ENCODE measurements at places on chromosomes 6 and 20.
A peak's percentile ranks its signal among the peaks of the same experiment; 100 is the strongest.

DNA sequence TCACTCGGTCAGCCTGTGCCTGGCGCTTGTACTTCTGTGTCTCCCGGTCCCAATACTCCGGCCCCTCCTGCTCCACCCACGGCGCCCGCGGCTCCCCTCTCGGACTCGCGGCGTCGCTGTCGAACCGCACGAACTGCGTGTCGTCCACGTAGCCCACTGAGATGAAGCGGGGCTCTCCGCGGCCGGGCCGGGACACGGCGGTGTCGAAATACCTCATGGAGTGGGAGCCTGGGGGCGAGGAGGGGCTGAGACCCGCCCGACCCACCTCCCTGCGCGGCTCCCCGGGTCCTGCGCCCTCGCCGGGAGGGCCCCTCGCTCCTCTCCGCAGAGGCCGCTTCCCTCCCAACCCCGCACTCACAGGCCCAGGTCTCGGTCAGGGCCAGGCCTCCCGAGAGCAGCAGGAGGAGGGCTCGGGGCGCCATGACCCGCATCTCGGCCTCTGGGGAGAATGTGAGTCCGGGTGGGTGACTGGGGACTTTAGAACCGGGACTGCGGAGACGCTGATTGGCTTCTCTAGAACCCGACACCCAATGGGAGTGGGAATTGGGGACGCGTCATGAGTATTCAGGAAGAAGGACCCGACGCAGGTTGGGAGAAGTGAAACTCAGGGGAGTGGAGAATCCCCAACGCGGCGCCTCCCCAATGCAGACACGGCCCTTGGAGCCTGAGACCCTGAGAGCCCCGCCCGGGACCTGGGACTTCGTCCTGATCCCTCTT, at the start of gene HLA-C:
Gene HLA-C, minus strand, starts transcription at position 452 of the 717 bp plus-strand sequence. Its CDS starts 21 bp downstream, at position 431.
- peak; percentile 87 for DNase-seq

GRCh38 chr20:53707371-53708055, 113.9 kb upstream of the ZNF217 start:
- peak; percentile 21 for DNase-seq

DNA sequence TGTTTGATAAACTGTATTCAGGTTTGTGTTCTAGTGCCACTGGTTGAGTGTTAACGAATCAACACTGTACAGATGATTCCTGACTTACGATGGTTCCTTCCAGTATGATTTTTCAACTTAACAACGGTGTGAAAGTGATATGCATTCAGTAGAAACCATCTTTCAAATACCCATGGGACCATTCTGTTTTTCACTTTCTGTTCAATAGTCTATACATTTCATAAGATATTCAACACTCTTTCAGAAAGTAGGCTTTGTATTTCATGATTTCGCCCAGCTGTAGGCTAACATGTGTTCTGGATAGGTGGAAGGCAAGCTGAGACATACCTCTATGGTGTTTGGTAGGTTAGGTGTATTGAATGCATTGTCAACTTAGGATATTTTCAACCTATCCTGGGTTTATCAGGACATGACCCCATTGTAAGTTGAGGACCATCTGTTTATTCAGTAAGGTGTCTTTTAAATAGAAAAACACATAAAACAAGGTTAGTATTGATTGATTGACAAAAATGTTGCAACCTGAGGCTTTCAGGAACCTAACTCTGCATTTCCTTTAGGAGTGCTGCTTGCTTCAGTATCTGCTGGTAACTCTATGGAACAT, 32.3 kb downstream of the SYNJ2 start:
- DNase-seq: no peak

DNA sequence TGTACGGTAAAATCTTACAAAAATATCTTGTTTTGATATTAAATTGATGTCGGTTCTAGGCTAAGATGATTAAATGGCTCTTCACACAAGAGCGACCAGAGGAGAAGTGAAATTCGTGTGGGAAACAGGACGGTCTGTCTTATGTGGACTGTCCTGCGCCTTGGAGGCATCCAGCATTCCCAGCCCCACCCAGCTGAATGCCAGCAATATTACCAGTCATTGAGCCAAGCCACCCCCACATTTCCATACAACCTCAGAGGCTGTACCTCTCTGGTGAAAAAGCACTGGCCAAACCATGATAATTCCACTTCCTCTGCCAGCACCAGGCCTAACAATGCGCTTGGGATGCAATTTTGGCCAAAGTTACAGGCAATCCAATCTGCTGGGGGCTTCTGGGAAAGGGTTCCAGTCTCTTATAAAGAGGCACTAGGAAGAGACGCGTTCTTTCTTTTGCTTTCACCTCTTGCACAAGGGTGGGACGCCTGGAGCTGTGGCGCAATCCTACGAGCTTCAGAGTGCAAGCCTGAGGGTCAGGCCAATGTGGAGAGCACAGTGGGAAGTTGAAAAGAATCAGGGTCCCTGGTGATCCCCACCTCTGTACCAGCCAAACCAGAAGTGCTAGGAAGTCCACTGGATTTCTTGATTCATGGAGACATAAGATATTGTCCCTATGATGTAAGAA, 213.1 kb downstream of the PREX1 start:
- no peak for DNase-seq

DNA sequence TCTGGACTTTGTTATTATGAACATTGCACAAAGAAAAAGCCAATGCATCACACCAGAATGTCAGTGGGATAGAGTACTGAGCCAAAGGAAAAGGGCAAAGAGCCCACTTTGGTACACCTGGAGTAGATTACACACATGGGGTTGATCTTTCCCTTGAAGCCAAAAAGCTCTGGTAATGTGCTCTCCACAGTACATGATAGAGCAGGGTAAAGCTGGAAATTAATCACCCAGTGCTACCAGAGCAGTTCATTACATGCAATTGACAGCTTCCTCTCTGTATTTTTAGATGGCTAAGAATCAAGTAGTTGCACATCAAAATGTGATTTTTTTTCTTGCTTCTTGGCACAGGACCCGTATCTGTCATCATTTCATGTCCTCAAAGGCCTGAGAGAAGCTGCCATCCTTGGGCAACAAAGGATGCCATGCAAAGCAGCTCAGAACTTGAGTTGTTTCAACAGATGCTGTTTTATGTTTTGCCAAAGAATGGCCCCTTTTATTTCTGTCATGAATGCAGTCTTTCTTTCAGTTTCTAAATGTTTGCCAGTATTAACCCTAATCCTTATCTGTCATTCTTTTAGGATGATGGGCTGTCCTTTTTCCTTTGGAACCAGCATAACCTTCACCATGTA, 88.1 kb downstream of the HDGFL1 start:
- DNase-seq: no peak

DNA sequence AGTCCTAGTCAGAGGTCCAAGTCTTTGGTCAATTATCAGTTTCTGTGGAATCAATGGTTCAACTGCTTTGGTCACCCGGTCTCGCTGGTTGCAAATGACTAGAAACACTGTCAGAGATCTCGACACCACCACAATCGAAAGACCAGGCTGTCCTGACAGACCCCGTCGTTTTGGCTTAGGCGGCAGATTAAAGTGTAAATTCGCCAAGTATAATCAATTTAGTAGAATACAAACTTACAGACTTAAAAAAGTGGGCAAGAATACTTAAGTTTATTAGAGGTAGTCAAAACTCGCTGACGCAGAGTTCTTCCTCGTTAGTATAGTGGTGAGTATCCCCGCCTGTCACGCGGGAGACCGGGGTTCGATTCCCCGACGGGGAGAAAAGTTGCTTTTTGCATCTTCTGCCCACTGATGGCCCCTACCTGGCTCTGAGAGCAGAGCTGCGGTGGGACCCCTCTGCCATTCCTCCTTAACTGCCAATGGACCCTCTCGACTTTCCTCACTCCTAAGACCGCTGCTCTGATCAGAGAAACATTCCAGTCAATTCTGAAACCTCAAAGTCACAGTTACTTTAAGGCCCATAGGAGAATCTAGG, 30.6 kb upstream of the ZNF184 start:
- peak; percentile 68 for DNase-seq
